ENCODE measurements at places on chromosomes 6 and 20.
A peak's percentile ranks its signal among the peaks of the same experiment; 100 is the strongest.

GRCh38 chr20:37388831-37389230, 42.9 kb downstream of the SRC start:
- no peak for DNase-seq

DNA sequence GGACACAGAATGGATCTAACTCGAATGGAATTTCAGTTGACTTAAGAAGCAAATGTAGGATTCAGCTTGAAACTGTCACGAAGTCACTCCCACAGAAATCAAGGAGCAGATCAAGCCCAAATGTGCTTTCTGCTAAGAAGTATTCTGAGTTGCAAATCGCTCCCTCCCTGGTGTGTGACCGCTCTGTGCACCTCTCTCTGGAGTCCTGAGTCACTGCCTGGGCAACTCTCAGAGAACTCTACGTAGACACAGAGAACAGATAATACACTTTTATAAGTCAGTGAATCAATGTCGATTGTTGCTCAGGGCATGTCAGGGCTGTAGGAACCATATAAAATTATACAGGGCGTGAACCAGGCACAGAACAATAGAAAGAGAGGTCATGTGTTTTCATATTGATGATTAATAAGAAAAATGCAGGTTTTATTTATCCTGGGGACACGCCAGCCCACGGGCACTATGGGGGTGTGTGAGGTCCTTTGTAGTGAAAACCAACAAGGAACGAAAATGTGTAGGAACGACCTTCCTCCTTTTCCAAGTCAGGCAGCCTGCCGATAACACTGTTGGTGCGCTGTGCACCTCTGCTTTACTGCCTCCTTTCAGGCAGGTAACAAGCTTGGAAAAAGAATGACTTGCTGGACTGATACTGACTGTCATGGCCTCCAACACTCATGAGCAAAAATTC, 248.1 kb upstream of the FOXQ1 start:
- DNase-seq = no peak

GRCh38 chr20:21739682-21740081, 34.2 kb downstream of the PAX1 start:
- no peak for DNase-seq

GRCh38 chr6:16326531-16326930, 88.1 kb downstream of the GMPR start:
- DNase-seq = no peak

DNA sequence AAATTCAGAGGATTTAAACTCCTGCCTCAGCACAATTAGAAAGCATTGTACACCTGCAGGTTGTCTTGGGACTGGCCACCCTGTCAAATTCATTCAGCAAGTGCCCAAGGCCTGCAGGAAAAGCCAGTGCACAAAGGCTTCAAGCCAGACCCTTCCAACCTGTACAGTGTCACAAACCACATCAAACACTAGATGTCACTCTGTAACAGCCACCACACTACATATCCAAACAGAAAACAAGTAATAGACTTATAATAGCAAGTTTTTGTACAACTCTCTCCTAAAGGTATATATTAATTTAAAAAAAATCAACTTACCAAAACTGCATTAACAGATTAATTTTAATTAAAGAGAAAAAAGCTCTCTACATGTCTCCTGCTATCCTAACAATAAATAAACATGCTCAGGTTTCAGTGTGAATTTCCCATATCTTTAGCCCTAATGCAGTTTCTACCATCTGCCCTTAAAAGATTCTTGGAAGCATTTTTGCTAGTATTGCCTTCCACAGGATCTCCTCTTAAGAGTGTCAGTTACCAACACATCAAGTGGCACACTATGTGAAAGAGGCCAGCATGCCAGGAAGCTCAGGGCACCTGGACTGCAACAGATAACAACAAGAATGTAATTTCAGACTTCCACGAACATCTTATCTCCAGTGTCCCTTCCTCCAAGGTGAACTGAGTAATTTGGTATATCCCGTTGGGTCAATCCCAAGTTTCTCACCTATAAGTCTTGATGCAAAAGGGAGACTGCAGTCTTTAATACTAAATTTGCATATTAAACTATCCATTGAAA, 47.5 kb downstream of the RALGAPA2 start:
- peak; percentile 13 for DNase-seq

GRCh38 chr20:10291568-10292248, 73.1 kb downstream of the SNAP25 start:
- no peak for DNase-seq

- DNase-seq = no peak
These were observed 5.6 kb upstream of the MAN1A1 start for GRCh38 chr6:119355157-119355556.

GRCh38 chr20:36555248-36555647, 13.9 kb downstream of the MYL9 start:
- no peak for DNase-seq

- DNase-seq = no peak
These were observed 19.7 kb downstream of the NINL start for GRCh38 chr20:25565578-25566157.

DNA sequence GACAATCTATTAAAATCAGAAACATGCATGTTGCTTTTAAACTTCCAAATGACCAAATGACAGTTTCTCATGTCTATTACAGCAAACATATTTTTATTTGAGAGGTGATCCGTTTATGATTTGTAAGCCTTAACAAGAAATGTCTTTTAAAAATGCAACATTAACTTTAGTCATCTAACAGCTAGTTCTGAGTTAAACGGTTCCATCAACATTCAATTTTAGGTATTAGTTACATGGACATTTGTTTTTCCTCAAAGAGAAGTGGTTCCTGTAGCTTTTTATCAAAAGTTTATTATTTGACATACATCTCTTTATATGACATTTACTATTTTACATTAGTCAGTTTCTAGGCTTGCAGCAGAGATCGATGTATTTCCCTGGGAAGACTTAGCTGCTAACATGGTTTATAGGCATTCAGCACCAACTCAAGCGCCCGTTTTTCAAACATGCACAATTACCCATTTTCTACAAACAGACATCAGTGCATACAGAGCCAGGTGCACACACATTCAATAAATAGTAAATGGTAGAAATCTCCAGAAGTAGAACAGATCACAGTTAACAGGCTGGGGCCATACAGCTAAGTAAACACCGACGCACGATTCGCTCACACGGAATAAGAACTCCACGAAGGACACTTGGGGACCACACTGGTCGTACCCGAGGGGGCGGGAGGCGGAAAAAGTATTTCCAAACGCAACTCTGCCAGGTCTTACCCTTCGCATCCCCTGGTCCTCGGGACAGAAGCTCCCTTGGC, 882 bp downstream of the CNR1 start:
- no peak for DNase-seq

DNA sequence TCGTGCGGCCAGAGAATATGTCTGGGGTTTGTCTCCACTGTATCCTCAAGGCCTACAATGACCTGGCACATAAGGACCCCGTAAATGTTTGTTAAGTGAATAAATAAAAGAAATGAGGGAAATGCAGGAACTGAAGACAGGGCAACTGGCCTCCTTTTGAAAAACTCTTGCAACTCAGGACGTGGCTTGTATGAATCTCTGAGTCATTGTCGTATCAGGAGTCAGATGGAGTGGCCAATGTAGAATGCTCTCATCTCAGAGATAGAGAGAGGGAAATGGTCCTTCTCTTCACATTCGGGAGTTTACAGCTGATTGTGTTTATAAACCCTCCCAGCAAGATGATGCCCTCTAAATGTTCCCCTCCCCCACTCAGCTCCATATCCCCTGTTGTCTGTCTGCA, 57.1 kb downstream of the UST start:
- no peak for DNase-seq

DNA sequence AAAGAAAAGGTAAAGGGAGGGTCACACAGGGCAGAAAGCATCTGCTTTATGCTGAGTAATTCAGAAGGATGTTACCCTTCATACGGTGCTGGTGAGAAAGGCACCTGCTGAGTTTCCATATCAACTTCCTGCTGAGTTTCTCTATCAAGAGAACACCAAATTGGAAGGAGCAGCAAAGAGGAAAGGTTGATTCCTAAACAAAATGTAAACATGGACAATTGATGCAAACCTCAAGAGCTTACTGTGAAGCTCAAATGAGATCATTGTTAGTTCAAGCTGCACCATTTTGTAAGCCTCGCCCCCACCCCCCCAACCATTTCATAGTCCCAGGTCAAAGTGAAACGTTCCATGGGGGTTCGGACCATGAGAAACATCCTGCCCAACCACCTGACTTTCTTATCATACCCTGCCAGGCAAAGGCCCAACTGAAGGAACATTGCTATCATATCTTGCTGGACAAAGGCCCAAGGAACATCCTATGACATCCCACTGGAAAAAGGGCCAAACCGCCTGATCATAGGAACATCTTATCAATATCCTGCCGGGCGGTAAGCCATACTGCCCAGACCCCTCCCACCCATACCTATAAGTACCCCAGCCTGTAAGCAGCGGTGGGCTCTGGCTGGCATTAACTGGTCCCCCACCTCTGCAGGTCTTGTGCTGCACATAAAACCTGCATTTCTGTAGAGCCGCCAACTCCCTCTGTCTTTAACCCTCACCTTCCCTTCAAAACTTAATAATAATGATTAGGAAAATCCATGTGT, 171.6 kb downstream of the UBE3D start:
- DNase-seq = no peak

DNA sequence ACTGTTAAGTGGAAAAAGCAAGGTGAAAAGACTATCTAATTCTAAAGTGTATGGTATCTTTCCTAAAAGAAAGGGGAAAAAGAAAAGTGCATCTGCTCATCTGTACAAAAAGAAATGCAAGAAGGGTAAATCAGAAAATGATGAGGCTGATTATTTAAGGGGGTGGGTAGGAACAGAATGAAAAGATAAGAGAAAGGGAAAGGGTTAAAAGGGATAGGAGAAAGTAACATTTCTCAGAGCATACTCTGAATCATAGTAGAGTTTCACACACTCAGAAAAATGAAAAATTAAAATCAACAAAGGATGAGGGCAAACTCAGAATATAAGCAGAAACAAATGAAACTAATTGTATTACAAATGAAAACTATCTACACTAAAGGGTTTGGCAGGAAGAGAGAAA, 79.1 kb downstream of the RNGTT start:
- DNase-seq = no peak

DNA sequence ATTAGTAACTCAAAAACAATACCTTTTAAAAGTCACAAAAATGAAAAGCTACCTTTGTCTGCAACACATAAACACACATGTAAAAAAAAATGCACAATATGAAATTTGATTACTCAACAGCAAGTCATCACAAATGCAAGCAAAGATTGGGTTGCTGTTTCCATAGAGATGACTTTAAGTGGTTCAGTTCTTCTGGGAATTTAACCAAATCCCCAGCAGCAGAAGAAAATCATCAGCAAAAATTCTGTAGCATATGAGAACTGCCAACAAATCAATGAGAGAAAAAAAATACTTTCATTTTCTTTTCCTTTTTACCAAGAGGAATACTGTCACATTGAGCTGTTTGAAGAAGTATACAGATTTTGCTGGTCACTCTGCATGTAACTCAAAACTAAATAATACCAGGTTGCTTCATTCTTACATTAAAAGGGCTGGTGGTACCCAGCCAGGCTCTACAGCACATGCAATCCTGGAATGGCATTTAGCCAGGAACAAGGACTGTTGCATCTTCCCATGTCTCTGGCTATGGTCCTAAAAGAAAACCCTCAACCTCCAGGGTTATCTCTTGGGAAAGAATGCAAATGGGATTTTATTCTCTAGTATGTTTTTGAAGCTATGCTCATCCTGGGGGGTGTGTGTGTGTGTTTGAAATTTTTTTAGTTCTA, 158.3 kb downstream of the OPRM1 start:
- DNase-seq = no peak

DNA sequence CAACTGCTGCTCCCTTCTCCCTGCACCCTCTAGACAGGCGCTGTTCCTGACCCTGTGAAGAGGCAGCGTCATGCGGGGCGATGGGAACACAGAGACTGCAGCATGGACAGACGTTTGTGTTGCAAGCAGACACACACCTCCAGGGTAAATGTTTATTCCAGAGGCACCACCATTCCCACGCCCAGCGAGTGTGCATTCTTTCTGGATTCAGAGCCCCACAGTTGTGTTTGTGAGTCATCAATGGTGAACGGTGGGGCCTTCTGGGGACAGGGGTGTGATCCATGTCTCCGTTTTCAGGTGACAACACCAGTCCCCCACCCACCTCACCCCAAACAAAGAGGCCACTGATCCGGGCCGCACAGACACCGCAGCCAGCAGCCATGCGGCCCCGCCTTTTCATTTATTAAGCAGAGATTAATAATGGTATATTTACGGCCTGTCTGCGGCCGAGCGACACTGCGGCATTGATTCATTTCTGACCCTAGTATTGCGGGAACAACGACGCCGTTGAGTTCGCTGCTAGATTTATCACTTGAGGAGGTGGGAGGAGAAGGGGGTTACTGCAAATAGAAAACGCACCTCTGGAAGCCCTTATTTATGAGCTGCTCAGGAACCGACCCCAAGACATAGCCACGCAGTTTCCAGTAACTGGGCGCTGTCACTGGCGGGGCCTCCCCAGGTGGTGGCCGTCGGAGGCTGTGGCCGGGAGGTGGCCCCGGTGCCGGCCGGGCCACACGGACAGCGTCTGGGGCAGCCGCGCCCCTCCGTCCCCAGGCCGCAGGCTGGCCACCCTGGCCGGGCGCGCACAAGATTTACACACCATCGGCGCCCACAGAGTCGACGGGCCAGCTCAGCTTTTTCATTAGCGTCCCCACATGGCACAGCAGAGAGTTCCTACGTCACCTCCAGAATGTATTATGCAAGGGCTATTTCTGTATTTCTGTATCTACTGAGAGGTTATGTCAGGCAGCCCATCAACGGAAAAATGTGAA, 367.6 kb downstream of the THBS2 start:
- no peak for DNase-seq

- no peak for DNase-seq
These were observed 2.6 kb upstream of the ANKRD6 start for GRCh38 chr6:89430201-89430962.

DNA sequence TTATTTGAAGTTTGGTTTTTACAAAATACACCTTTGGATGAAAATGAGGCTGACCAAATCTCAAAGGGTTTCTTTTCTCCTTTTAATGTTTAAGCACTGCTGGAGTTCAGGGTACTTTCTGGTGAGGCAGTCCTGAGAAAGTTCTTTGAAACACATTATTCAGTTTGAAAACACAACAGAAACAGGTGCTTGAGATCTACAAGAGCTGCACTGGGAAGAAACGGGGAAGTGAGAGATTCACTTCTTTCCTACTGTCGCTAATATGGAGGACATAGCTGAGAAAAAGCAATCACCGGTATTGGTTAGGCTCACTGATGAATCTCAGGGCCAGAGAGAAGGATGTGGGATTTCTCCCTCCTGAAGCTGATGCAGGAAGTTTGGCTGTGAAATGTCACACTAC, 22.9 kb upstream of the TMEM170B start:
- DNase-seq = no peak

- no peak for DNase-seq
These were observed 592 bp downstream of the LTB start for GRCh38 chr6:31581434-31582229.

GRCh38 chr6:69880601-69881000, 14.2 kb downstream of the COL19A1 start:
- DNase-seq = no peak
